IMR-90 (cell line): ENCODE measurements at places on chromosomes 12 and 14. TPM values are rescaled to one million over a fixed set of nuclear protein-coding genes. Genes with fewer than 3 reads are reported as not detected.

GRCh38 chr14:81533212-81533535 lies 479 bp downstream of the SEL1L start:
- DNase-seq, result no peak

- no peak for DNase-seq
Measured at GRCh38 chr14:30855345-30856037, 18.9 kb upstream of the COCH start.

DNA sequence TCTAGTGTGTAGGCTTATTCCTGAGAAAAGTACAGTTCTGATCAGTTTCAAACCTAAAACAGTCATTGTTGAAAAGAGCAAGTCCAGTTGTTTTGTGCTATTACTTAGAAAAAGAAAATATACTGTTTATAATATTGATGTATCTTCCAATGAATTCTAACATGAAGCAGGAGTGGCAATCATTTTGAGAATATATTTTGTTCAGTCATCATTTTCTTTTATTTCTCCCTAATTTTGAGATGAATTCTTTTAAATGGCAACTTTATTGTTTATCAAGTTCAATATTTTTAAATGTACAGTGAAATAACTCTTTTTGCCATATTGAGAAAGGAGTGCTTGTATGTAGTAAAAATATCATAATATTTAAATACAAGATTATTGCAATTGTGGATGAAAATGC lies 862.2 kb upstream of the MDGA2 start:
- no peak for DNase-seq

DNA sequence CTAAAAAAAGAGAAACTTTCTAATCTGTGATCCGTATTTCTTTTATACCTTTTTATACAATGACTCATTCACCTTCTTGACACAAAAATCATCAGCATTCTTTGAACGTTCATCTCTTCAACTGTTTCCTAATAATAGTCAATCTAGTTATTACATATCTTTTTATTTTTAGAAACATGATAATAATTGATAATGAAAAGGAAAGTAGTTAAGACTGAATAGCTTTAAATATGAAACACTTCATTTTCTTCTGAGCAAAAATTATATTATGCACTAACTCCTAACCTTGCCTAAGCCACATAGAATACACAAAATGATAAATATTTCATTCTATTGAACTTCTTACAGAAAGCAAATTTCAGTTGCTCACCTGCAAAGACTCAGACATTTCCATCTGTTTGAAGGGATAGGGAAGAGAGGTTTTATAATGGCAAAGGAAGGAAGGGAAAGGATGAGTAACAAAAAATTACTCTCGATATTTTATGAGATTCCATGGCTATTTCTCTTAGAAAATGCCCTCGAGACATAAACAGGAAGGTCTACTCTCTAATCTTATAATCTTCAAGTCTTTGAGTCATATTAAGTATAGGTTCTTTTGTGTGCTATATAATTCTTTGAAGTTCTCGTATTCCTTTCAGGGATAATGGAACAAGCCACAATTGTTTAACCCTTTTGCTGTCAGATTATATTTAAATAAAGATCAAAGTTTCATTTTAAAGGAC lies 7.5 kb upstream of the KLHL42 start:
- DNase-seq, result peak; percentile 35

GRCh38 chr12:84290168-84290567 lies 622.4 kb downstream of the SLC6A15 start:
- DNase-seq, result no peak

DNA sequence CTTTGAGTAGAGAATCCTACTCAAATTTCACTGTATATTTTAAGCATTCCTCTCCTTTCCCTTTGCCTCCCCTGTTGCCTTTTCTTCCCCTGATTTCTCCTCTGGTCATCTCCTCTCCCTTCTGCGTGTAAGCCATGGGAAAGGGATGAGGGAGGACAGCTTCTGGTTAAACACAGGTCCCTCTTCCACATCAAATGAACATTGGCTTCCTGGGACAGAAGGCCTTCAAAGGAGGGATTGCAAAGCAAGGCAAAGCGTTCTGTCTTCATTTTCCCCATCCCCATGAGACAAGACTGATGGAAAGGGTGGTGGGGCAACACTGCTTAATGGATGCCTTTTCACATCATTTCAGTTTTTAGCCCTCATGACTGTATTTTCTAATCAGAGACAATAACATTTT lies 26.2 kb downstream of the GPRC5A start:
- no peak for DNase-seq

- no peak for DNase-seq
Measured at GRCh38 chr14:64919618-64920017, 5.4 kb downstream of the CHURC1 start.

GRCh38 chr12:59895166-59895775 lies 299.4 kb downstream of the SLC16A7 start:
- no peak for DNase-seq

DNA sequence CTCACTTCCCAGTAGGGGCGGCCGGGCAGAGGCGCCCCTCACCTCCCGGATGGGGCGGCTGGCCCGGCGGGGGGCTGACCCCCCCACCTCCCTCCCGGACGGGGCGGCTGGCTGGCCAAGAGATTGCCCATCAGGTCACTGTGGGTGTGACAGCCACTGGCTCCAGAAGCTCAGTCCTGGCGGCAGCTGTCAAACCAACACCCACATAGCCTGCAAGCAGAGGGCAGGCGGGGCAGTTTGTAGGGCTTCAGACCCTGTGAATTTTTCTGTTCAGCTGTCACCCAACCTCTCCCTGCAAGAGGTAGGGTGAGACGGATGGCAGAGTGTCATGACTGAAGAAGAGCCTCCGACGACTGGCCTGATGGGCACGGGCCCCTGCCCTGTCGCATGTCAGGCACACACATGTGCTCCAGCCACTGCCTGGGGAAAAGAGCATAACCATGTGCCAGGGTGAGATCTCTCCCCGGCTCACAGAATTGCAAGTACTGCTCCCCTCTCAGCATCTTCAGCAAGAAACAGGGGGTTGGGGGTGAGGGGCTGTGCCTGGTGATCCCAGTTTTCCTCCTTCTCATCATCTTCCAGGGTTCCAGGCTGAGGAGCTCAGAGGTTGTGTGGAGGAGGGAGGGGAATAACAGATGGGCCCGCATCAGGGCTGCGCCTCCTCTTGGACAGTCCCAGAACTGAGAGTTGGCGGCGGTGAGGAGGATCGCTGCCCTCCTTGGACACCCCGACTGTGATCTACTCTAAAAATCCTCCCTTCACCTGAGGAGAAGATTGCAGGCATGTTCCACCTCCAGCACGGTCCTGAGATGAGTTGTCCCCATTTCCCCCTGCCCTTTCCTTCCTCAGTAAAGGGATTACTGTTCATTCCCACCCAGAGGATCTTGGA lies 11.2 kb upstream of the PRPH start:
- DNase-seq, result no peak

- DNase-seq, result no peak
Measured at GRCh38 chr12:61687407-61687806, 572.8 kb upstream of the USP15 start.

GRCh38 chr12:120474616-120474960 lies 5.0 kb upstream of the SRSF9 start:
- DNase-seq, result peak; percentile 80

DNA sequence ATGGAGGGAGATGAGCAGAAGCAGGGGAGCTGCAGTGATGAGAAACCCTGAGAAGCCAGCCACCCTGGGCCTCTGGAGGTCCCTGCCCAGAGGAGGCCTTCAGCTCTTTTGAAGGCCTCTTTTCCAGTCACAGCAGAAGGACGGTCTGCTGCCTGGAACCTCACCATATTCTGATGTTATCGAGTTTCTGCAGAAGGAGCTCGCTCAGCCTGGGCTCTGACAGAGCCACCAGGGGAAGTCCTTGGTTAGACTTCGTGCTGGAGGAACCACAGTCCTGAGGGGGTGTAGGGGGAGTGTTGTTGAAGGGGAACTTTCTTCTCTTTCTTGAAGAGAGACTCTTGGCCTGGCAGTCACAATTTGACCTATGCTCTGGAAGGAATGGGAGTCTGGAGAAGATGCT lies 25.1 kb upstream of the BATF start:
- DNase-seq, result no peak

GRCh38 chr14:64293976-64294671 lies at the start of gene ESR2:
Gene ESR2, minus strand, starts transcription at chr14:64294371. Its CDS starts 11,386 bp downstream, at chr14:64282985.
- peak; percentile 36 for DNase-seq

DNA sequence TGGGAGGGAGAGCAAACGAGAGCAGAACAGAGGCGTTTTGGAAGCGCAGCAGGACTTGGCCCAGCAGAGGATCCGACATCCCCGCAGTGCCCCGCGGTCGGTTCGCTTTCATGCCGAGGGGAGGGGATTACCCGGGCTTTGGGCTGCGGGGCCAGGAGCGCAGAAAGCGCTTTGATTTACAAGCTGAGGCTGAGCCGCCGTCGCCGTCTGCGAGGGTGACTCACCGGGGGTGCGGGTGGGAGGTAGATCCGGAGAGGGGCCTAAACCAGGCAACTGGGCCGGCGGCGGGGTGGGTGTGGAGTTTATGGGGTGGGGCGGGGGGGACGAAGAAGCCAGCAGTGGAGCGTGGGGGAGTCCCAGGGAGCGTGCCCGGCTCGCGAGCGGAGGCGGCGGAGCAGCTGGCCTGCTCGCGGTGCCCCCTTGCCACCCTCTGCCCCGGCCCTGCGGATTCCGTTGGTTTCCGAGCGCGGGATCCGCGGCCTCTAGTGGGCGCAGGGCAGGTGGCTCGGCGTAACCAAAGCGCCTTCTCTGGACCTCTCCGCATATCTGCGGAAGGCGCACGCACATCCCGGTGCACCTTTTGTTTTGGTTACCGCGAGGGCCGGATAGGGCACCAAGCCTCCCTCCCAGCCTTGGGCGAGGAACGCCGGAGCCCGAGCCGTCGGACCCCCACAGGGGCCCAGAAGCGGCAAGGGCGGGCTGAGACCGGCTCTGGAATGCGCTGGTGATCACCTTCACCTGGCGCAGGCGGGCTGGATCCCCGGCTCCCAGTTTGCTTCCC lies 2.6 kb downstream of the SIX4 start:
- DNase-seq, result peak; percentile 84

GRCh38 chr12:71958457-71958856 lies 19.8 kb downstream of the TPH2 start:
- DNase-seq, result peak; percentile 84

DNA sequence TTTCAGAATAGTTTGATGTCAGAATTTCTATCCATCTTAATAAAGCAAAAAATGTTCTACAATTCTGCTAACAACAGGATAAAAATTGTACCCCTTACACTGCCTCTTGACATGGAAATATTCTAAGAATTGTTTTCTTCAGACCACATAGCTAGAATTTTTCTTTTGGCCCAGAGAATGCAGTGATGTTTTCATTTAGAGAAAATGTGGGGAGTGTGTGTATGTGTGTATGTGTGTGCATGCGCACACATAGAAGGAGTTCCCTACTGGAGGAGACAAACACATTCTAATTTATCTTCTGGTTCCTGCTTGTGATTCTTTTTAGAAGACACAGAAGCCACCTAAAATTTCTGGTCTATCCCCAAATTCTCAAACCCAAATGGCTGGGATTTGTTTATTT lies 1145.7 kb downstream of the VRK1 start:
- DNase-seq, result no peak

GRCh38 chr12:95319694-95320331 lies 102.2 kb downstream of the VEZT start:
- DNase-seq, result peak; percentile 10

- no peak for DNase-seq
Measured at GRCh38 chr12:92158796-92159439, 13.3 kb upstream of the BTG1 start.

DNA sequence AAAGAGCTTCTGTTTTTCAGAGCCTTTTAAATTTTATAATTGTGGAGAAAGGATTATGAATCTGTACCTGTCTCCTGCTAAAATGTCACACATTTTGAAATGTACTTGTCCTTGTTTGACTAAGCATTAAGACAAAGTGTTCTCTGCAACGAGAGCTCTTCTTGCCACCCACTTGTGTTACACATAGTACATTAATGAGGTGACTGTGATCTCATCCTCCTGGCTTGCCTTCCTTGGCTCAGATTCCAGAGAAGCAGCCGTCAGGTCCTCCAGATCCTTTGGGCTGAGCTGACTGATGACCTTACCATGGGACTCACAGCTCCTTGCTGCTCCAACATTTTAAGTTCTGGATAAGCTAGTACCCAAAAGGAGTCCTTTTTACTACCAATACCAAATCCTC lies 81.4 kb downstream of the BBS10 start:
- DNase-seq, result peak; percentile 90

- peak; percentile 26 for DNase-seq
Measured at GRCh38 chr12:111546758-111547383, 52.2 kb downstream of the ATXN2 start.

DNA sequence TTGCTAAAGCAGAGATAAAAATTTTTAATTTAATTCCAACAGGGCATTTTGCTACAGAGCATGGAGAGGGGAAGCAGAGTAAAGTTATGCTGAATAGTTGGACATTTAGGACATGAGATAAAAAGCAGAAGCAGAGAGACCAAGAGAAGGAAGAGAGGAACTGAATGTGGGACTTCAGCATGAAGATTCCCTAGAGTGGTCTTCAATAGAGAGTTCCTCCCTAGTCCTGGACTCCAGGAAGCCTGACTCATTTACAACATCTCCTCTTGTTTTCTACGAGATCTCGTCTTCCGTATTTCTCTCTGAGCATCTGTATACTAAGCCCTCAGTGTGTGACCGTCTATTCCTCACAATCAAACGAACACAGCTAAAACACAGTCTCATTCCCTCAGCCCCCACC lies 35.2 kb upstream of the IFT81 start:
- no peak for DNase-seq

DNA sequence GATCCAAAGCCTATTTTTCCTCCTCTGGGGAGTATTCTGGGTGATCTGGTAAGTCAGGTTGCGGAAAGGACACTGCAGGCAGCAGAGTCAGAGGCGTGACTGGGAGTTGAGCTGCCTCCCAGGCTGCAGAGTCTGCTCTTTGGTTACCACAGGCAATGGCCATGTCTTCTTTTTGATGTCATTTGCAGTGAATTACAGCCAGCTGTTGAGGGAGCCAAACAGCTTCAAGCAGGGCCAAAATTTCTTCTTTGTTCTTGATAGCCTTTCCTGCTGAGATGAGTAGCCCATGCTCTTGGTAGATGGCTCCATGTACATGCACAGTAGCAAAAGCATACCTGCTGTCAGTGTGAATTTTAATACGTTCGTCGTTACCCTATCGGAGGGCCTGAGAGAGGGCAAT lies 116.6 kb upstream of the PZP start:
- DNase-seq, result no peak

The TAS2R8 gene
- total RNA-seq, result not detected in 2 replicates

The FSCB gene
- total RNA-seq, result under 0.01 TPM in 1 of 2 replicates, not detected in the other

The PCED1B gene
- 0.28 and 0.36 TPM in 2 replicates for total RNA-seq

The TMPRSS12 gene
- not detected in 2 replicates for total RNA-seq

The TEX22 gene
- under 0.01 and 0.18 TPM in 2 replicates for total RNA-seq

The IL23A gene
- total RNA-seq, result not detected in 2 replicates

The GYS2 gene
- not detected in 2 replicates for total RNA-seq

The SOCS2 gene
- 12.0 and 19.4 TPM in 2 replicates for total RNA-seq

The TGM1 gene
- 0.56 and 0.72 TPM in 2 replicates for total RNA-seq

The MAP1LC3B2 gene
- 0.28 TPM in 1 of 2 replicates, not detected in the other for total RNA-seq

The FBXO34 gene
- 27.8 and 35.1 TPM in 2 replicates for total RNA-seq

The PRB2 gene
- total RNA-seq, result not detected in 2 replicates

The CLEC1A gene
- not detected in 2 replicates for total RNA-seq

The GPR162 gene
- 1.7 and 2.9 TPM in 2 replicates for total RNA-seq

The TCL1B gene
- total RNA-seq, result not detected in 2 replicates
